Brain microvascular endothelial cell (primary cell): ENCODE measurements at places on chromosomes 4 and X.

DNA sequence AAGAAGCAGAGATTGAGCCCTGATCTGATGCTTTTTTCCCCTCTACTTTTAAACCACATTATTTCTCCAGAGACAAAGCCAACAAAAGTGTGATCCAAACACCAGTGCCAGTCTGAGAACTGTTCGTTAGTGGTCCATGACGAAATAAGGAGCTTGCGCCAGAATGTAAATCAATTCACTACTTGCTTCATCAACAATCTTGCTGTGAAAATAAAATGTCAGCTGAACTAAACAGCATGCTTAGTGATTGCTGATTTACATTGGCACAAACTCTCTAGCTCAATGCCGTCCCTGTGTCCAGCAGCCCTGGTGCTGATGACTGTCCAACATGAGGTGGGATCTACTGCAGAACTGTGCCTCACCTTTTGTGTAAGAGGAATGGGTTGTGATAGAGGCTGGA, 71.3 kb downstream of the SOX3 start:
- DNase-seq: no peak

GRCh38 chr4:2458546-2459491, 10.1 kb upstream of the RNF4 start:
- DNase-seq: no peak

- DNase-seq: no peak
Observed at GRCh38 chr4:152118819-152119553, 358.2 kb upstream of the GATB start.

DNA sequence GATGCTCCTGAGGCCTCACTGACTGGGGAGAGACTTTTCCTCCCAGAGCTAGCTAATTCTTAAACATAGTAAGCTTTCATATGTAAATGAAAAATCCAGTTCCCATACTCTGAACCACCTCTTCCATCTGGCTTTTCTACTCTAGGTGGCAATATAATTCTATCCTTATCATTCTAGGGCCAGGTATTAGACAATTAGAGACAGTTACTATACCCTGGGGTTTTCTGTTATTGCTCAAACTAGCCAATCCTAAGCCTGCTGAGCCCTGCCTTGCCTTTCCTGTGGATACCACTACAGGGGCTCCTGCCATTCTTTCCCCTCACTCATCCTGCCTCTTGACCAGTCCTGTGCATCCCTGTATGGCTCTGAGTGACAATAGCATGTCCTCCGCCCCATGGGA, 552.0 kb downstream of the STIM2 start:
- DNase-seq: no peak

DNA sequence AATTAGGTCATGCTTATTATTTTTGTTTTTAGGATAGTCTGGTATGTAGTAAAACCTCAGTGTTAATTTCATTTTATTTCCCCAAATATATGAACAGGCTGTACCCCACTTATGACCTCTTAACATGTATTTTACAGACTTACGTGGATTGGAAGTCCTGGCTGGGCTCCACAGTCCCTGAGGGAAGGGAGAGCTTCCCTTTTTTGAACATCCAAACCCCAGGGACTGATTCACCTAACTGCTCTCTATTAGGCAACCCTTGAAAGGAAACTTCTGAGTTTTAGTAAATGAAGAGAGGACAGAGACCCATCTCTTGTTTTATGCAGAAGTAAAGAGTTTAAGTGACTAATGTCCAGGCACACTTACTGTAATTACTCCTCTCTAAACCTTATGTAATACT, 233.1 kb upstream of the SPRY1 start:
- no peak for DNase-seq

GRCh38 chr4:110108422-110108821, 90.0 kb downstream of the ELOVL6 start:
- DNase-seq: no peak

- no peak for DNase-seq
Observed at GRCh38 chr4:52665592-52665991, 6.5 kb upstream of the USP46 start.

DNA sequence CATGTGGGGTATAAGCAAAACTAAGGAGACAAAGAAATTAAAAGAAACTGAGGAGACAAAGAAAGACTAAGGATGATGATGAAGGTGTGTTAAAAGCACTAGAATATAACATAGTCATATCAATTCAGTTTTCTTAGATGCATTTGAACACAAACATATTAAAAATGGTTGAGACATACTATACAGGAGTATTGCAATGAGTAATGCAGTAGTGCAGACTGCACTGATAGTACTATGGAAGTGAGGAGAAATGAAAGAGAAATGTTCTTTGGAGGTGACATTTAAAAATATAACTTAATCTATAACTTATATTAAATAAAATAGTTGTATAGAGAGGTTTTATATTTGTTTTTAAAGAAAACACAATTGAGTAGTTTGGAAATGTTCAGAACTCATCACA, 279.2 kb downstream of the CAMK2D start:
- DNase-seq: no peak

DNA sequence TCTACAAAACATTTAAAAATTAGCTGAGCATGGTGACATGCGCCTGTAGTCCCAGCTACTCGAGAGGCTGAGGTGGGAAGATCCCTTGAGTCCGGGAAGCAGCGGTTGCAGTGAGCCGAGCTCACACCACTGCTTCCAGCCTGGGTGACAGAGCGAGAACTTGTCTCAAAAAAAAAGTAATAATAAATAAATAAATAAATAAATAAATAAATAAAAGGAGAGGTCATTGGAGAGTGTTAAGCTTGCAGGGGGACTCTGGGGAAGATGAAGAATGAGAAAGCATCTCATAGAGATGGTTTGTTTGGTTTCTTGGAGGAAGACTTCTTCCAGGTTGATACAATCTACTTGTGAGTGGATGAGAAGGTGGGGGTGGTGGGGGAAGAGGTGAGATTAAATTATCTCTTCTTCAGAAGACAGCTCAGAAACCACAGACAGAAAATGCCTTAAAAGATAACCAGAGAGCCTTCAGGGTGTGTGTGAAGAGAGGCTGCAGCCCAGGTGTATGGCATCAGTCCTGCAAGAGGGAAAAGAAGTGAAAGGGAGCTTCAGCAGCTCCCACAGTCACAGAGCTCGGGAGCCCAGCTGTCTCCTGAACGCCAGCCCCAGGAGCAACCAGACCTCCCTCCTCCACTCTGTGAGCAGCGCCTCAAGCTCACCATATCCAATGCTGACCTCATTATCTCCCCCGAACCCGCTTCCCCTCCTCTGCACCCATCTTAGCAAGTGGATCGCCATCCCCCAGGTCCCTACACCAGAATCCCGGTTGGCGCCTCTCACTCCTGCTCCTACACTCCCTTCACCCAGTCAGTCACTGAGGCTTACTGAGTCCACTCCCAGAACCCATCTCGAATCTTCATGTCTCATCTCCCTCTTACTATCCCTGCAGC, 48.2 kb downstream of the RBM47 start:
- DNase-seq: no peak

- peak; percentile 8 for DNase-seq
Observed at GRCh38 chr4:19254486-19254885, 997.2 kb upstream of the SLIT2 start.

DNA sequence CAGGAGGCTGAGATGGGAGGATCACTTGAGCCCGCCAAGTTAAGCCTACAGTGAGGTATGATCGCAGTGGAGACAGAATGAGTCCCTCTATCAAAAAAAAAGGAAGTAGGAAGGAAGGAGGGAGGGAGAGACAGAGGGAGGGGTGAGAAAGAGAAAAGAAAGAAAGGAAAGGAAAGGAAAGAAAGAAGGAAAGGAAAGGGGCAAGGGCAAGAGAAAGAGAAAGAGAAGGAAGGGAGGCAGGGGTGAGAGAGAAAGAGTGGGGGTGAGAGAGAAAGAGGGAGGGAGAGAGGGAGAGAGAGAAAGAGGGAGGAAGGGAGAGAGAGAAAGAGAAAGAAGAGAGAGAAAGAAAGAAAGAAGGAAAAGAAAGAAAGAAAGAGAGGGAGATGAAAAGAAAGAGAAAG, 13.2 kb downstream of the ELF2 start:
- DNase-seq: no peak

- no peak for DNase-seq
Observed at GRCh38 chrX:2933125-2933900, 4.2 kb upstream of the ARSD start.

DNA sequence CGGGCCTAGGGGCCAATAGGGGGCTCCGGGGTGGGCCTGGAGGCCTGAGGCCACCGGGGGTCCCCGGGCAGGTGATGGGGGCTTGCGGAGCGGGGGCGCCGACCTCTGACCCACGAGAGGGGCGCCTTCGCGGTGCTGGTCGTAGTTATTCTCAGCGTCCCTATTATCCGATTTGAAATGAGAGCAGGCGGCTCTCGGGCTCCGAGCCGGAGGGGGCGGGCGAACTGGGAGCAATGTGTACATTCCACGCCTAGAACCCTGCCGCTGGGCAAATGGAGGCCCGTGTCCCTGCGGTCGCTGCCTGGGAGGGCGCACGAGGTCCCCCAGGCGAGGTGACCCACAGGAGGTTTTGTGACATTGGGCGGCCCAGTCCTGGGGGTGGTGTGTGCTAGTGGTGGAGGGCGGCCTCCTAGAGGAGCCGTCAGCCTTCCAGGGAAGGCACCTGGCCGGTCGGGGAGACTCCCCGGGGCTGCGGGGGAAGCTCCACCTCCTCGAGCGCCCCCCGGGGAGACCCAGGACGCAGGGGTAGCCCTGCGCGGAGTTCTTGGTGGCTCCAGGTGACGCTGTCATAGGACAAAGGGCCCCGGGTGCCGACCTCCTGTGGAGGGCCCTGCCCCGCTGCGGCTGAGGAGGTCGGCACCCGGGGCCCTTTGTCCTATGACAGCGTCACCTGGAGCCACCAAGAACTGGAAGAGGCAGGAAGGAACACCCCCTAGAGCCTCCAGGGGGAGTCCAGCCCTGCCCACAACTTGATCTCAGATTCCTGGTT, 102.6 kb upstream of the PRKX start:
- peak; percentile 32 for DNase-seq

DNA sequence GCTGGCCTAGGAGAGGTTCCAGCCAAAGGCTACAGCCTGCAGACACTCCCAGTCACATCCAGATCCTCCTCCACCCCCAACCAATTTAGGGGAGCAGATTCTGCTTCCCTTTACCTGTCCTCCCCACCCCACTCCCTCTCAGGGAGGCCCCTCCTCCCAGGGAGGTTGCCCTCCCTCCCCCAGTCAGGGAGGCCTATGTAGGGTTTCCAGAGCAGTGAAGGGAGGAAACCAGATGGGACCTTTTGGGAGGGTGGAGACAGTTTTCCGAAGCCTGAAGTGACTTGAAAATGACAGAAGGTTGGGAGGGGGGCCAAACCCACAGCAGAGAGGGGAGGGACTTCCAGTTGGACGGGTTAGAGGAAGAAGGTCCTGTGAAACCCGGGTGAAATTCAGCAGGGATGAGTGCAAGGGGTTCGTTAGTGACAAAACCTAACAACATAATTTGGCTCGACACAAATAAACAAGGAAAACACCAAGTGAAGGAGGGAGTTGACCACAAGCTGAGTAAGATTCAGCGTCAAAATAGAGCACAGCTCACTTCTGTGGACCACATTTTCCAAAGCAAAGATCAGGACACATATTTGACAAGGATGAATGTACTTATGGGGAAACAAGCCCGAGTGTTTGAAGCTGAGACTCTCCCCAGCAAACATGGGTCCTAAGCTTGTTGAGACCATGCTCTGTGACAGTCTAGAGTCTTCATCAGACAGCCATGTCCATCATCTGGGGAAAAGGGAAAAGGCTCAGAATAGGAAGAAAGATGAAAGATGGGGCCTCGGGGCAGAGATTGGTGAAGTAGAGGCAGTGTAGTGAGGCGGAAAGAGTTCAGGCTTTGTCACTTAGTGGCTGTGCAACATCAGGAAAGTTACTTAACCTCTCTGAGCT, 46.4 kb downstream of the PRPS1 start:
- DNase-seq: peak; percentile 79
